NCI-H1694 treated with DMSO at 0.1 percent for 48 hours (cell line): ENCODE measurements at places on chromosomes 2 and 18.
A peak's percentile ranks its signal among the peaks of the same experiment; 100 is the strongest.

DNA sequence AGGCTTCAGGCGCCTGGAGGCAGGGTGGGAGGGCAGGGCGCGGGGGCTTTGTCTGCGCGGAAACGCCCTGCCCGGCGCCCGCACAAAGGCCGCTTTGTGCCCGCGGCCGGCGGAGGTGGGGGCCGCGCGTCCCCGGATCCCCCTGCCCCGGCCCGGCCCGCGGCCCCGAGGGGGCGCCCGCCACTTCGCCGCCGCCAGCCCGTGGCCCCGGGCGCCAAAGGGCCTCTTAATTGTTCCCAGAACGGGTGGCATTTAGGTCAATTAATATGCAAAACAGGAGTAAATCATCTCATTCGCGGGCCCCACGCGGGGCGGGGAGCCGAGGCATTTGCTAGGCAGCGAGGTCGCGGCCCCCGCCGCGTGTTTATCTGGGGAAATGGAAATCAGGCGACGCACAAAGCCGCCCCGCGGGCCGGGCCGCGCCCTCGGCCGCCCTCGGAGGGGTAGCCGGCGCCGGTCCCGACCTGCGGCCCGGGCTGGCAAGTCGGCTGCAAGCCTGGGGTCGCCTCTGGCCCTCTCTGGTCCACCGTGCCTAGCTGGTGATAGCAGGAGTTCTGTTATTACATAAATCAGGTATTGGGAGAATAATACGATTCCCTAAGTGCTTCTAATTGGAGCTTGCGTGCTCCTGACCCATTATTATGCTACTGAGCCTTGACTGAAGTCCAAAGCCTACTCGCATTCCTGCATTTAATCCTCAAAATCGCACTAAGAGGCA lies 148.2 kb upstream of the GLI2 start:
- DNase-seq, result no peak

DNA sequence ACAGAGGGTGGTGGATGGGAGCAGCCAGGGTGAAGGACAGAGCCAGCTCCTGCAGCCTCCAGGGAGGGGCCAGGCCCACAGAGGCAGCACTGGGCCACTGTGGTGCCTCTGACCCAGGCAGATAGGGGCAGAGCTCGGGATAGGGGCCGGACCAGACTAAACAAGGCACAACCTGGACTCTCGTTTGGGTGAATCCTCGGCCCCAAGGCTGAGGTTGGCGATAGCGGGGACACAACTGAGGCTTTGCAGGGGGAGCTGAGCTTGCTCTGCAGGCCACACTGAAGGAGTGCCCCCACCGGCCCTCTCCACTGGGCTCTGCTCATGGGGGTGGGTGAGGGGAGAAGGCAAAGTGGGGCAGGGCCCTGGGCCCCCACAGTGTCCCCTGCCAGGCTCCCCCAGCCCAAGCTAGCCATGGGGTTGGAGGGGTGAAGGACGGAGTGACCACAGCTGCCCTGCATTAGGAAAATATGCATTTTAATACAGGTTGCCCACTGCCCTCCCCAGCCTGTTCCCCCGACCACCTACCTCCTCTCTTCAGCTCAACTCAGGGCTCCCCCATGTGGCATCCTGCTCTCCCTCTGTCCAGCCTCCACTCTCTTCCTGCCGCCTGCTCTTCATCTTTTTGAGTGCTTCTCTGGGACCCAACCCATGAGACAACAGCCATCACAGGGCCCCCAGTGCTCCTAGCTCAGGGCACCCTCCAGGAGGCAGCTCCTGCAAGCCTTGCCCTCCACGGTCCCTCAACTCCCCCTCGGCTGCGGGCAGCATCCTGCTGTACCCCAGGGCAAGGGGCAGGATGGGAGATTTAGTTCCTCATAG lies 152.8 kb downstream of the INHBB start:
- DNase-seq, result no peak

DNA sequence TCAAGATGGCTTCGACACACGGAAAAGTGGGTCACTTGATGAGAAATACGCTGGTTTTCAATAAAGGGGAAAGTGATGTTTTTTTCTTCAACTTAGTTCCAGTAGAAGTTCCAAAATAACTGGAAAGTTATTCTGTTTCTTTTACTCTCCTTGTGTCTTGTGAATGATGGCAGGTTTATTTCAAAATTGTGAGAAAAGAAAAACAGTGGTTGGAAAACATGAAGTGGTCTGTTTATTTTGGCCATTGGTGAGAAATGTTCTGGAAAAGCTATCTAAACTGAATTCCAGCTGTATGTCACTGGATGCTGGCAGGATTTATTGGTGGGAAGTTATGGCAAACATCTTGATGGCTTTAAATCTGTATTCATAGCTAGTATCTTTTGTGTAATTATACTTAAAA lies 484.1 kb downstream of the DCC start:
- no peak for DNase-seq

GRCh38 chr2:171210216-171210863 lies 49.6 kb upstream of the TLK1 start:
- no peak for DNase-seq

DNA sequence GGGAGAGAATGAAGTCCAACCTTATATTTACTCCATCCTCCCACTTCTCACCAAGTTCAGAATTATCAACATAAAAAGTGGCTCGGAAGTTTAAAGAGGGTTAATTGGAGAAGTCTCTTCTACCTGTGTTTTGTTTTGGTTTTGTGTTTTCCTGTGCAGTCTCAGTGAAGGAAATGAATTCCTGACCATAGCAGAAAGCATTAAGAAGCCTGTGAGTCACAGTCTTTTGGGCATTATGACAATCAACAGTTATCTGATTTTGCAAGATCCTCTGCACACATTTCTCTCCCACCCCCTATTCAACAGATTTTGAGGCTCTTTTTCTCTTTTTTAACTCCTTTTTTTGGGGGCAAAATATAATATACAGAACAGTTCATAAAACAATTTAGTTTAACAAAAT lies 8.6 kb upstream of the RPL37A start:
- DNase-seq, result no peak

- DNase-seq, result no peak
Observed at GRCh38 chr2:144159240-144159639, 360.7 kb downstream of the ZEB2 start.

DNA sequence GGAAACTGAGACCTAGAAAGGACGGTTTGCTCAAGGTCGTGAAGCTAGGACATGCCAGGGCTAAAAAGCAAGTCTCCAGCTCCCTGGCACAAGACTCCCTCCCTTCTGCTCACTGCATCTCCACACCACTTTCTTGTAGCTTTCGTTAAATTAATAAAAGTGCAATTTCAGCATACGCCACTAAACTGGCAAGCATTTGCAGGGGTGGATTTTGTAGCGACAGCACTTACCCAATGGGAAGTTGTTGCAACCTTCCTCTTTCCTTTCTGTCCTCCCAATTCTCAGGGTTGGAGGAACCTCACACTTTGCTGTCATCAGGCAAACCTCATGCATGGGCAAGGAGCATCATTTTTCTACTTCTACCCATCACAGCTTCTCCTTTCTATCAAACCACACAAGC lies 7.4 kb upstream of the RHOB start:
- DNase-seq, result no peak

- DNase-seq, result no peak
Observed at GRCh38 chr2:102435741-102436140, 12.8 kb downstream of the IL18RAP start.

DNA sequence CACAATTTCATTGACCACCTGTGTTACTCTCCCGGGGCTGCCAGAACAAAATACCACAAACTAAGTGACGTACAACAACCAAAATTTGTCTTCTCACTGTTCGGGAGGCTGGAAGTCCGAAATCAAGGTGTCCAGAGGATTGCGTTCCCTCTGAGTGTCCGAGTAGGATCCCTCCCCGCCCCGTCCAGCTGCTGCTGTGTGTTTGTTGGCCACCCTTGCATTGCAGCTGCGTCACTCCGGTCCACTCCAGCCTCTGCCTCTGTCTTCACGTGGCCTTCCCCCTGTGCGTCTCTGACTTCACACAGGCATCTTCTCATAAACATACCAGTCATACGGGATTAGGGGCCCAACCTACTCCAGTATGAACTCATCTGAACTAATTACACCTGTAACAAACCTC lies 251.8 kb upstream of the SMIM21 start:
- no peak for DNase-seq

- no peak for DNase-seq
Observed at GRCh38 chr2:216830346-216830745, 29.5 kb downstream of the TNP1 start.

DNA sequence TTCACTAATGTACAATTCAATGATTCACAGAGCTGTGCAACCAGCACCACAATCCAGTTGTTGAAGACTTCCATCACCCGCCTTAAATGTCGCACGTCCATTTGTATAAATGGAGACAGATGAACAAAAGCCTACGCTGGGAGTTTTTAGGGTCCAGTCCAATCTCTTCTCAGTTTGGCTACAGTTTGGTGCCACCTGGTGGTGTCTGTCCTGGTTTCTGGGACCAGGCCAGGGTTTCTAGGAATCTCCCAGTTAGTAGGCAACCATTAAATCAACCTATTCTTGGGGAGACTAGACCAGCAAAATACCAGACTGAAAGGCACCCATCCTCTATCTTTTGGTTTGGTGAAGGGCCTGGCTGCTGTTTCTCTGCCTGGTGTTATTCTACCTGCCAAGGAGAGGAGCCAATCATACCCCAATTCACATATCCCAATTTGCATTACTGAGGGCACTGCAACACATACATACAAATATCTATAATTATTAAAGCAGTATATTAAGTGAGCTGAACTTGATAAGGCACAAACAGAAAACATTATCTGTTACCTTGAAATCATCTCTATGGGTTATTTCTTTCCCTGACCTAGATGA lies 3.2 kb upstream of the DDX1 start:
- peak; percentile 76 for DNase-seq
